Upper lobe of right lung (tissue), 1 donor: ENCODE measurements at places on chromosomes 6 and 20. TPM values are rescaled to one million over a fixed set of nuclear protein-coding genes. Genes with fewer than 3 reads are reported as not detected.

DNA sequence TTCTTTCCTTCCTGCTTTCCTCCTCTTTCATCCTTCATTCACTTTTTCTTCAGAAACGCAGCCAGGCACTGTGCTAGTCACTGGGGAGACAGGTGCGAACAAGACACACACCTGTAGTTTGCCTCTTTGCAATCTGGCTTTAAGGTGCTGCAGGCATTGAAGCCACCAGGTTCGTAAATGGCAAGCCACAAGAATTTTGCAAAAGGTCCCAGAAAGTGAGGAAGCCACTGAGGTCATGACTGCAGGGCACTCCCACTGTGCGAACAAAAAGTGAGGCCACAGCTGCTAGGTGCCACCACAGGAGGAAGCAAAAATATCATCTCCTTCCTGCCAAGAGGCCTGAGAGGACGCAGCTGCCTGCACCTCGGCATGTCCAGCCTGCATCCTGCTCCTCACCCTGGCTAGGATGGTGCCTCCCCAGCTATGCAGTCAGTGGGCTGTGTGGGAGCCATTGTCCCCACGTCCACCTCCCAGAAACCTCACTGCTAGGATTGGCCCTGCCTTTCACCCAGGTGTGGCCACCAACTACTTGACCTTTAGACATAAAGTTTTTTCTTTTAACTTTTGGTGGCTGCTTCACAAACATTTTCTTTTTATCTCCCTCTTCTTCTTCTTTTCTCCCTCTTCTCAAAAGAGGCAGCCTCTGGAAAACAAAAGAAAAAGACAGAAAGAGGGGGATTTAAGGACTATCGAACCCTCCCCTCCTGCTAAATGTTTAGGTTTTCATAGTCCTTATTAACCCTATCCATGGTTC, 230.8 kb downstream of the BCAS1 start:
- DNase-seq, result no peak

DNA sequence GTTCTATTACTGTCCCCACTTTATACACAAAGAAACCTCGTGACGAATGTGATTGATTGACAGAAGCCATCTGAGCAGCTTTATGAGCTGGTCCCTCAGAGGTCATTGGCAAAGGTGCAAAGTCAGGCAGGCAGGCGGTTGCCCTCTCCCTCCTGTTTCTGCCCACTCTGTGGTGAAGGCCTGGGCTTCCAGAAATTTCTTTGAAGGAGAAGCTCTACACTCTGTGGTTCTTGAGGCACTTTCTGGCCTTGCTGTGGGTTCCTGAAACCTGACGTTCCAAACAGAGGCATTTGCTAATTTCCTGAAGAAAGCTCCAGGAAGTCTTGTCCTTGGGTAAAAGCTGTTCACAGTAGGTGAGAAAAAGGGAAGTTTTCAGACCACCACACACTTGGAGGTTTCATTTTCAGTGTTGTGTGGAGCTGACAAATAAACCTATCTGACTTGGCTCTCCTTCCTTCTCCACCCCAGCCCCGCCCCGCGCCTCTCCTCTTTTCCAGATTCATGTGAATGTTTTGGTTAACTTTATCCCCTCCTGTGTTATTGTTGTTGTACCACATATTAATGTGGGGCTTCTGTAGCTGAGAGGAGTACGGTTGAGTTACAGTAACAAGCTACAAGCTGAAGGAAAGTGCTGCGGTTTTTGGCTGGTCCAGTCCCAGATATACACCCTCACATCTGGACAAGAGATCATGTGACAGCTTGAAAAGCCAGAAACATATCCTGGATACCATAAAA, 274.1 kb downstream of the CLIC5 start:
- no peak for DNase-seq

DNA sequence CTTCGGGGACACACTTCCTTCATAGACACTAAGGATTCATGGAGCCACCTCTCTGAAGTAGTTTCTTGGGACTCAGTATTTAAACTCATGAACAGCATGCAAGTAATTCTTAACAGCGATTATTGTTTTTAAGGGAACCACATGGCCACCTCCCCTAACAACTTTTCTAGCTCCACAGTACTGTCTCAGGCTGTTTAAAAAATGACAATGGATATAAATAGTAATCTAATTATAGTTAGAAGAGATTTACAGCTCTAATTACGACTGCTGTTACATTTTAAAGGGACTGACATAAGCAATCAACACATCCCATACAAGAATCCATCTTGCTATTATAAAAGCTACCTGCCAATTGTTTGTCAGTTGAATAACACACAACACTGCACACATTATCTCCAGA, 72.1 kb upstream of the HDGFL1 start:
- DNase-seq, result no peak

DNA sequence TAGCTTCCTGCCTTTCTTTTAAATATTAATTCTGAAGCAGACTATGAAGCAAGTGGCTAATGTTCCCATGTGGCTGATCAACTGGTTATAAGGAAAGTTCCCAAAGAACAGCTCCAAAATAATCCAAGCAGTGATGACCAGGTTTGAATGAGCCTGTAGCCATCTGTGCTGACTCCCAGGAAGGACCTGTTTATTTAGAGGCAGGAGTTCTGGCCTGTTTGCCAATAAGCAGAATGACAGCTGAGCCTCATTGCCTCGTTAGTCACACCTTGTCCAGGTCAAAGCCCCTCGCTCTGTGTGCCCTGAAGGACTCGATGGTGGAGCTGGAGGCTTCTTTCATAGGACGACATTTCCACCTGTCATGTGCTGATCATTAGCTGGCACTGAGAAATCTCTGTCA, 97.4 kb downstream of the TMEM170B start:
- no peak for DNase-seq

DNA sequence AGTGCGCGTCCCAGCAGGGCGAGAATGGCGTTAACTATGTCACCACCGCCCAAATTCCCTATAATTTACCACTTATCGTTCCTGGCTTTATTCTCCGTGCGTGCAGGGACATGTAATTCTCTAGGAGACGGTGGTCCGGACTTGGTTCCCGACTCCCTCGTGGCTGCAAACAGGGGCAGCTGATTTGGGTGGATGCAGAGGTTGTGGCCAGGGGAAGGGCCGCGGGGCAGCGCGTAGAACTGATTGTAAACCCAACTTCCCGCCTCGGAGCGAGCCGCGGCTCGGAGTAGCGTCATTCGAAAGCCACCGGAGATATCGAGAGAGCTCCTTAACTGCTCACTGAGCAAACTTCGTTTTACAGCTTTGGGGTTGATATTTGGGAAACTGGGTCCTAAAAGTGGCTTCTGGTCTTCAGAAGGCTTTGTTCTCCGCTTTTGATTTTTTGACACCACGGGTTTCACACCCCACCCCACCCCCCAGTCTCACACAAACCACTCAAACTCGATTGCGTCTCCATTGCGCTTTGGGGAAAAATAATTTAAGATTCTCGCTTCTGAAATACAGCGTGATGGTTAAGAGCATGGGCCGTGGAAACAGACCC, 17.5 kb upstream of the ZSCAN9 start:
- peak; percentile 68 for DNase-seq

DNA sequence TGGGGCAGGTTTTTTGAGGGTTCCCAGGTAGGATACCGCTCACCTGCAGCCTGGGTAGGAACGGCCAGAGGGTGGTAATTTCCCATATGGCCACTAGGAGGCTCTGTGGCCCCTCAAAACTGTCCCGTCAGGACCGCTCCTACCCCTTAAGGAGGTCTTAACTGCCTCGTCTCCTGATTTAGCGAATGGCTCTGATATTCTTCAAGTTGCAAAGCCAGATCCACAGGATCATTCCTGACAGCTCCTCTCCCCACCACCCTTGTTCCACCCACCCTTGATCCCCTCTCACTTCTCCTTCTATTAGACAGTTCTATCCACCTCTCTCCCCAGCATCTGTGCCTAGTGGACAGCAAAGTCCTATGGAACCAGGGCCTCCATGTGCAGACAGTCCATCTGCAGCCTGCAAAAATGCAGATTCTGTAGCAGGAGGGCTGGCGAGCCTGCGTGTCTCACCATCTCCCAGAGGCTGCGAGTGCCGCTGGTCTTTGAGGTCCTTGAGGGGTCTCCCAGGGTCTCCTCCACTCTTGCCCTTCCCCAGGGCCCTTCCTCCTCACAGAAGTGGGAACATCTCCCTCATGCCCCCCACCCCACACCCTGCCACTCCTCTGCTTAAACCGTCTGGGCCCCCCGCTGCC, 34.3 kb upstream of the ZBP1 start:
- peak; percentile 61 for DNase-seq

DNA sequence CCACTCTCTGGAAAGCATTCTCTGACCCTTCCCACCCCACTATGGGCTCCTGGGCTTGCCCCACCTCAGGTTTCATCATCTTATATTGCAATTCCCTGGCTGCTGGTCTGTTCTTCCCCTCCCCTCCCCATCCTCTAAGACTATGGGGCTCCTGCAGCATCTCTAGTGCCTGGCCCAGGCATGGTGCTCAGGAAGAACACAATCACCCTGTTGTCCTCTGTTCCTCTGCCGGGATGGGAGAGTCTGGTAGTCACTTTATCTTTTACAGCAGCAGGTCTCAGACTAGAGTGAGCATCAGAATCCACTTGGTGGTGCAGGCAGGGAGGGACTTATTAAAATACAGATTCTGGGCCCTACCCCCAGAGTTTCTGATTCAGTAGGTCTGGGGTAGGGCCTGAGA, 5.0 kb upstream of the LPIN3 start:
- DNase-seq, result no peak

DNA sequence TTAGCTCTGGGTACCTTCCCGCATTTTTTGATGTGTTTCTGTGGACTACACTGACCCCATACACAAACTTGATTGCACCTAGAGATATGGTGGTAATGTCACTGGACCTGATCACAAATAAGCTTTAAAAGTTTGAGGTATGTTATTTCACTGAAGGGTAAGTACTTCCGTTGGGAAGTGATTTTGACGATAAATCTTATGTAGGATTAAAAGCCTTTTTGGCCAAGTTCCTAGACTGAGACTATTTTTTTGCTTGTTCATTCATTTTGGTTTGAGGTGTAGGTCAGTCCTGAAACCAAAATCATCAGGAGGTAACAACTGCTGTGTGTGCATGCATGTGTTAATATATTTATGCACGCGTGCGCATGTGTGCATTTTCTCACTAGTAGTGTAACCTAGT, 336.3 kb downstream of the TFAP2A start:
- no peak for DNase-seq

DNA sequence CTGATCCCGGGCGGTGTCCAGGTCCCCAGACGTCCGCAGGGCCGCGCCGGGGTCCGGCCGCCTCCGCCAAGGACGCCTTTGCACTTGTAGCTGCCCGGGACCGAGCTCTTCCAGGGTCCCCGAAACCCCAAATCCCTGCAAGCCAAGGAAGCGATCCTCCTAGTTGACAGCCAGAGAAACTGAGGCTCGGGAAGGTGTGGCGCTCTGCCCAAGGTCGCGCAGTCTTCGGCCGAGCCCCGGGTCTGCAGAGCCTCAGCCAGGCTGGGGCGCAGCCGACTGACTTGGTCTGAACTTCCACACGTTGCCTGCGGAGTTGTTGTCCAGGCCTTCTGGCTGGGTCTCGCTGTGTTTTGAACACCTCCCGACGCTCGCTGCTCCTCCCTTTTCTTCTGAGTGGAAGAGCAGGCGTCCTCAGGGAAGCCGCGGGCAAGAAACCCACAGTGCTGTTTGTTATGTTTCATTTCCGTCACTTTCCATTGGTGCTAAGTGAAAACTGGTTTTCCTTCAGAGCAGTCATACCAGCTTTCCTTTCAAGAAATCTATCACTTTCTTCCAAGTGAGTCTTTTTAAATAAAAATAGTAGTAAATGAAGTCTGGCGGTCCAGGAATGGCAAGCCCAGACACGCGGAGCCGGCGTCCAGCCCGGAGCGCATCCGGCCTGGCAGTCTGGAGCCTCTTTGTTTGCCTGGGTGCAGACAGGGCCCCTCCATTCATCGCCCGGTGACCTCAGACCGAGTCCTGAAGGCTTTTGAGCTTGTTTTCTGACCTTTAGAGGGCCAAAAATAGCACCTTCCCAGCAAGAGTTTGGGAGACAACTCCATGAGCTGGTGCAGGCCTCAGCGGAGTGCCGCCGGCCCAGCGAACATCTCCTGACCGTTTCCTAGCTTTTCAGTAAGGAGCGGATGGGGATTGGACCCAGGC, 698 bp downstream of the FAM210B start:
- DNase-seq, result peak; percentile 71

GRCh38 chr6:150566486-150566885, 33.2 kb upstream of the PLEKHG1 start:
- no peak for DNase-seq

DNA sequence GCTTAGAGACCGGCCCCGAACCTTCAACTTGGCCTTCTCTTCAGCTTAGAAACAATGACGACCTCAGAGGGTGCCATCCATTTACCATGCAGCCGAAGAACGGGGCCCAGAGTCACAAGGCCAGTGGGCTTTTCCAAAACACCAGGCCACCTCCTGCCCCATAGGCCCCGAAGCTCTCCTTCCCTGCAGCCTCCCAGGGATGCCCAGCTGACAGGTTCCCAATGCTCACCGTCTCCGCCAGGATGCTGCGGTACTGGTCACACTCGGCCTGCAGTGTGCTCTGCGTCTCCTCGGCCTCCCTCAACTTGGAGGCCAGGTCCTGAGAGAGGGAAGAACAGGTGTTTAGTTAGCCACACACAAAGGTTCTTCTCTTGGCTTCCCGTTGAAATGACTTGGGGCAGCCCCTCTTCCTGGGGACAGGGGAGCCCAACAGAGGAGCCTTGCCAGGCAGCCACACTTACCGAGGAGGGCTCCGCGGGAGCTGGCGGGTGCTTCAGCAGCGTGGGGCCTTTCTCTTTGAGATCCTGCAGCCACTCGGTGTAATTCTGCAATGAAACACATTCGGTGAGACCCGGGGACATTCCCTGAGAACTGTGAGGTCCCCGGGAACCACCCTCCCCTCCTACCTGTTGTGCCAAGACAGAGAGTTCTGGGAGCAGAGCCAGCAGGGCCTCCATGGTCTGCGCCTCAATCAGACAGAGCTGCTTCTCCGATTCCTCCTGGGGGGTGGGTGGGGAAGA, 51.5 kb downstream of the DSTN start:
- peak; percentile 32 for DNase-seq

DNA sequence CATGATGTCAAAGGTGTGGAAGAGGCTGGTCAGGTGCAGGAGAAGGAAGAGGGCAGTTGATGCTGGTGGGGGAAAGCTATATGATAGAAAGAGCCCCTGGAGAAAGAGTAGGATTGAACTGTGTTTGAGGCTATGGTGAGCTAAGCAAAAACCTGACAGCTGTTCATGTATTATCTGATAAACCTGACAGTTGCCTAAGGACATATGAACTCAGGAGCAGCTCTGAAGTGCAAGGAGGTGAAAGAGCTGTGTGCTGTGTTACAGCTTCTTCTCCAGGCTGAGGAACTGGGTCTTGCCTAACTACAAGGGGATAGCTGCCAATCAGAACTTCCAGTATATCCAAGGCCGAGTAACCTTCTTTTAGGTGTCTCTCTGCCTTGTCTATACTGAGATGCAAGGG, 81.8 kb downstream of the LCA5 start:
- DNase-seq, result no peak

- DNase-seq, result no peak
Observed at GRCh38 chr6:96007663-96008062, 8.1 kb upstream of the FUT9 start.

TMEM244 gene
- not detected for total RNA-seq

ADGRB3 gene
- total RNA-seq, result 3.5 TPM

MAP7 gene
- total RNA-seq, result 23.2 TPM

LRP11 gene
- total RNA-seq, result 51.1 TPM

MBOAT1 gene
- 8.5 TPM for total RNA-seq

EDN1 gene
- total RNA-seq, result 18.8 TPM

DEFB124 gene
- not detected for total RNA-seq

PPDPF gene
- 355 TPM for total RNA-seq
